ENCODE measurements at places on chromosomes 1 and 21. TPM values are rescaled to one million over a fixed set of nuclear protein-coding genes. Genes with fewer than 3 reads are reported as not detected.

POU3F1 gene
- 0.59 TPM for total RNA-seq

GRCh38 chr1:228082918-228083870 is 686 bp downstream of the ARF1 start:
- DNase-seq, result no peak

RIPPLY3 gene
- 0.13 TPM for total RNA-seq

DNA sequence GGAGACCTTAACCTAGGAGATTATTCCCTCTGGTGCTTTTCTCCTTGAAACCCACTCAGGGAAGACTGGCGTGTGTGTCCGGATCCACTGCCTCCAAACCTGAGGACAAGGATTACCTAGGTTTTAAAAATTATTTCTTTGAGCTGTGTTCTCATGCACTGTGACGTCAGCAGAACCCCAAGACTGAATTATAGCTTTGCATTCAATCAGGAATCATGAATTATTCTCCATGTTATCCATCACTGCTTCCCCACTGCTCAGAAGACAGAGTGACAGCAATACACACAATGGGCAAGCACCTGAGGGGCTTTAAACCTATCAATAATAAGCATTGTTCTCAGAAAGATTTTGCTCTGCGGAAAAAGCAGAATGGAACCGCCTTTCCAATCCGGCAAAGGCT is 253.2 kb upstream of the FOXD3 start:
- DNase-seq, result no peak

CRYAA gene
- total RNA-seq, result not detected

DNA sequence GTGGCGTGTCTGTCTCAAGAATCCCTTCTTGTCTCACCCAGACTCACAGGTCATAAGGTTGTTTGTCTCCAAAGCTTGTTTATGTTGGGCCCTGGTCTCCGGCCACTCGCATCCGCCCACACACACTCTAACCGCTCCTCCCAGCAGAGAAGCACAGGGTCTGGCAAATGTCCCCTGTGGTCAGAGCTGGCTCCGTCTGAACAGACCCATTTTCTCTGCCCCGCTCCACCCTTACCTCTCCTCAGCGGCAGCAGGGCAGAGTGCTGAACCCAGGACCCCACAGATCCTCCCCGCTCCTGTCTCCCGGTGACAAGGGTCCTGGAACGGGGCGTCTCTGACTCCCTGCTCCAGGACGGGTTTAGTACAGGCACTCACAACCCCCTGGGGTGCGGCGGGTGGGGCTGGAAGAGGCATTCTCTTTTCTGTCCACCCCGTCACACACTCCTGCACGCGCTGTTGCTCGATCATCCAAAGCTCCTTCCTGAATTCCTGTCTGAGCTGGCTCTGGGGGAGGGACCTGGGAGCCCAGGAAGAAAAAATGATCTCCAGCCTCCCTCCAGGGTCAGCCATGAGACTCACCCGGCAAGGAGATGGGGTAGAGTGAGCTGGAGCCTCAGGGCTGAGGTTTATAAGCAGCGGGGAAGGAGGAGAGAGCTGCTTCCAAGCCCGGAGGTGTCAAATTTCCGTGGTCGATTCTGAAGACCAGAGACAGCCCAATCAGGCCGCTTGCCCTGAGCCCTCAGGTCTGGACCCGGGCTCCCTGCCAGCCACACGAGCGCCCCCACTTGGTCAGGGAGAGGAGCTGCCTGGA is at the start of gene S100A13:
TSS of gene S100A13 (minus strand) at position 602 of the 811 bp plus-strand sequence. CDS start 1,033 bp downstream, outside the sequence.
- DNase-seq, result peak; percentile 93

DNA sequence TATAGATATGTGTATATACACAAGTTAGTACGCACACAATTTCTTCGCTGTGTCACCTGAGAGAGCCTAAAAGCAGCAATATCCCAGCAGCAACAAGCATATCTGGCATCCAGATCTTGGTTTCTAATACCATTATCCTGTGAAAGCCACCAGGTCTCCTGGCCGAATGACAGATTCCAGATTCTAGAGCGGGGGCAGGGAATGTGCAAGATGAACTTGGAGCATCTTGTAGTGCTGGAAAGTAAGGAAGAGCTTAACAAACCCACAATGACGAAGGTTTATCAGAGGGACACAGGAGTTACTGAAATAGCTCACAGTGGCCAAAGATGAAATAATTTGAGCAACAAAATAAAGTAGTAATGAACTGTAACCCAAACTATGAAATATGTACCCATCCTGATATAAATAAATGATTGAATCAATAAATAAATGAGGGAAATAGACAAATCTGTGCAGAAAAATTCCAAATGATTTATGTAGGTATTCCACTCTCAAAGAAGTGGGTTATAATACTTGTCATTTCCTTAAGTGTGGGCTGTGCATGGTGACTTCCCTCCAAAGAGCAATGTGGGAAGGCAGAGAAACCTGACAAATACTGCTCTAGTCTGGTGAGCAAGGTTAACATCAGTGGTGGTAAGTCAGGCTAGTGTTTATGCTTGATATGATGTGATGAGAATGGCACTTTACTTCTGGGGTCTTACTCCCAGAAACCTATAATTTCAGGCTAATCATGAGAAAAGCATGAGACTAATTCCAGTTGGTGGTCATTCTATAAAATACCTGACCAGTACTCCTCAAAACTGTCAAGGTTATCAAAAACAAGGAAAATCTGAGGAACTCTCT is 67.9 kb downstream of the LRRC8D start:
- no peak for DNase-seq

- DNase-seq, result no peak
Observed at GRCh38 chr1:1182491-1183220, 9.0 kb downstream of the TTLL10 start.

GRCh38 chr1:215557992-215558626 is 9.0 kb upstream of the KCTD3 start:
- DNase-seq, result no peak

All from mammary epithelial cell (primary cell).